CD8-positive, alpha-beta memory T cell (primary cell): ENCODE measurements at places on chromosomes 16 and 17. TPM values are rescaled to one million over a fixed set of nuclear protein-coding genes. Genes with fewer than 3 reads are reported as not detected.

The TBC1D28 gene
- total RNA-seq: not detected

- no peak for DNase-seq
Observed at GRCh38 chr17:74543891-74544760, 1.8 kb downstream of the CD300C start.

The TEX19 gene
- total RNA-seq: not detected

- no peak for DNase-seq
Observed at GRCh38 chr17:61478790-61479492, 26.7 kb downstream of the TBX4 start.

- no peak for DNase-seq
Observed at GRCh38 chr16:27528294-27528693, 21.4 kb downstream of the GTF3C1 start.

DNA sequence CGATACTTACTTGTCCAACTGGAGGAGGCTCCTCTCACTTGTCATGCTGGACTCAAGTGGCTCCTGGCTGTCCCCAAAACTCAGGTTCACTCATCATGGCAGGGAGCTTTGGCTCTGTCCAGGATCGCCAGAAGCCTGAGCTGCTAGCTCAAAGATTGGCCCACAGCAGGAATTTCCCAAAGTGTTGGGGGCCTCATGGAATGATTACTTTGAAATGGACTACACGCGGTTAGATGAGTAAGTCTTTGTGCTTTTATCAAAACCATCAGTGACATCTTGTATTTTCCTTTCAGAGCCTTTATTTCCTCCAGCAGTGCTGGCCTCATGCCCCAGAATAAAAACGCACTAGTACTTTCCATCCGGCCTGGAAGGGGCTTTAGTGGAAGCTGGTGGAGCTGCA is 29.2 kb upstream of the PHB1 start:
- DNase-seq: no peak

DNA sequence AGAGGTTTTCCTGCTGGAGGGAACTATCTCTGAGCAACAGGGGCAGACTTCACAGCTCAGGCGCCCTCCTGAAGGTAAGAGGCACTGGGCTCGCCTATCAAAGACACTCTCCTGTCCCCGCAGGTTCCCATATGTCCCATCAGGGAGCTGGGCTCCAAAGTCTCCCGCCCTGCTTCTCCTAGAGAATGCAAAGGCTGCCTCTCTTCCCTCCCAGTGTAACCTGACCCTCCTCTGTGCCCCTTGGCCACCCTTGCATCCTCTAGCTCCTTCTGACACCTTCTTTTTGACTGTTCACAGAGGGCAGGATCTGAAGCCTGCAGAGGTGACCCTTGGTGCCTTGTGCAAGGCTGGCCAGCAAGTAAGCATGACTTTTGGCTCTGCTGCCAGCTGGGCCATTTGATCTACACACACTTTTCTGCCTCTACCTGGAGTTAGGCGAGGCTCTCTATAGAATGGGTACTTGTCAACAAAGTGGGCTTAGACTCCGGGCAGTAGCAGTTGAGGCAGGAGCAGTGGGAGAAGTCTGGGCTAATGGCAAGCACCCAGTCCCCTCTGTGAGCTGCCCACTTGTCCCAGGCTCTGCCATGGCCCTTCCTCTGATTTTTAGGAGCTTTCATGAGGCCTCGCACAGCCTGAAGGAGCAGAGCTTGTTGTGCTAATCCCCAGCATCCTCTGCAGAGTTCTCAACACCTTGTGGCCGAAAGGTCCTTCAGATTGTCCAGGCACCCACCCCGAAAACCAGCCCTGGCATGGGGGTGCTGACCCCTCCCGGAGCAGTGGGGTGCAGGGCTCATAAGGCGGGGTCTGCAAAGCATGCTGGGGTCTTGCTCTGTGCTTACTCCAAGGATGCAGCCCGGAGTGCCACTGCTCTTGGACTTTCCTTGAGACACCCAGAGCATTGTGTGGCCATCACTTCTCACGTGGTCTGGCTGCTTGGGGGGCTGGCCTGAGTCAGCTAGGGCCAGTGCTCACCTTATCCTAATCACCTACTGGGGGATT is 122.9 kb downstream of the METRNL start:
- peak; percentile 37 for DNase-seq

- no peak for DNase-seq
Observed at GRCh38 chr16:89565256-89565505, 4.7 kb downstream of the RPL13 start.

The ABCC11 gene
- 0.22 TPM for total RNA-seq

GRCh38 chr16:11309895-11310633 is 28.9 kb upstream of the PRM1 start:
- no peak for DNase-seq

DNA sequence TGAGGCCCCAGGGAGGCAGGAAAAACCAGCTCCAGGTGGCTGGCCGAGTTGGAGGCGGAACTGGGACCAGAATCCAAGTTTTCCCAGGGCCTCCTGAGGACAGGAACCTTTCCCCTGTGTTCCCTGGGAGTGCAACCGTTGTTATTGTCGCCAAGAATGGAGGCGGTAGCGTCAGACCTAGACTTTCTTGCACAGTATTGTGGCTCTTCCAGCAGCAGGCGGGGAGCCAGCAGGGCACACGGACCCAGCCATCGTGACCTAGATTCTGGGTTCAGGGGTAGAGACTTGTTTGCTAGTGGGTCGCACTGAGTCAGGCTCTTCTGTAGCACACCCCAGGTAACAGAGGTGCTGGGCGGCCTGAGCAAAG is 667 bp upstream of the KIF19 start:
- DNase-seq: no peak

- no peak for DNase-seq
Observed at GRCh38 chr17:74558882-74559519, 8.3 kb downstream of the CD300H start.

DNA sequence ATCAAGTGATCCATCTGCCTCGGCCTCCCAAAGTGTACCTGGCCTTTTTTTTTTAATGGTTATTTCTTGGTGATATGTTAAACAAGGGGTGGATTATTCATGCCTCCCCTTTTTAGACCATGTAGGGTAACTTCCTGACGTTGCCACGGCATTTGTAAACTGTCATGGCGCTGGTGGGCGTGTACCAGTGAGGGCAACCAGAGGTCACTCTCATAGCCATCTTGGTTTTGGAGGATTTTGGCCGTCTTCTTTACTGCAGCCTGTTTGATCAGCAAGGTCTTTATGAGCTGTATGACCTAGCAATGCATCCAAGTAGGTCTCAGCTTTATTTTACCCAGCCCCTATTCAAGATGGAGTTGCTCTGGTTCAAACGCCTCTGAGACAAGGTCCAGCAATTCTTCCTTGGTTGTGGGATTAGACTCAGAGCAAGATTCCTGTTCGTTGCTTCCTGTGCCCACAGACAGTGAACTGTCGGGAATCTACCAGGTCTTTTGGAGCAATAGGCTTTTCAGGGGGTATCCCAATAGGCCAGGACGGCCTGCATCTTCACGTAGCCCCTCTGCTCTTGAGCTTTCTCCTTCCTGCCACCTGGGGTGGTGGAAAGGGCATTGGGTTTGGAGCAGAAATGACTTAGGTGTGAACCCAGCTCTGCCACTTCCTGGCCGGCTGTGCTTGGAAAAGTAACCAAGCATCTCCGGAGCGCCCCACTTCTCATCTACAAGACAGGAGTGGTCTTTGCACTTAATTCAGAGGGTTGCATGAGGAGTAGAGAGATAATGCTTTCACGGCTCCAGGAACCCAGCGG is 52.9 kb upstream of the SEC14L1 start:
- no peak for DNase-seq

- no peak for DNase-seq
Observed at GRCh38 chr17:4972752-4973151, 5.1 kb upstream of the SPAG7 start.

The TEKT1 gene
- not detected for total RNA-seq

- no peak for DNase-seq
Observed at GRCh38 chr17:49045376-49045775, 48.2 kb downstream of the IGF2BP1 start.

The DPEP3 gene
- total RNA-seq: 0.18 TPM

GRCh38 chr17:54967621-54968261 is 713 bp downstream of the COX11 start:
- DNase-seq: peak; percentile 0

- no peak for DNase-seq
Observed at GRCh38 chr17:10836966-10837590, 809 bp downstream of the PIRT start.

- DNase-seq: no peak
Observed at GRCh38 chr16:72841506-72841905, 206.4 kb downstream of the ZFHX3 start.

GRCh38 chr17:80712606-80713005 is 168.0 kb downstream of the RPTOR start:
- no peak for DNase-seq

DNA sequence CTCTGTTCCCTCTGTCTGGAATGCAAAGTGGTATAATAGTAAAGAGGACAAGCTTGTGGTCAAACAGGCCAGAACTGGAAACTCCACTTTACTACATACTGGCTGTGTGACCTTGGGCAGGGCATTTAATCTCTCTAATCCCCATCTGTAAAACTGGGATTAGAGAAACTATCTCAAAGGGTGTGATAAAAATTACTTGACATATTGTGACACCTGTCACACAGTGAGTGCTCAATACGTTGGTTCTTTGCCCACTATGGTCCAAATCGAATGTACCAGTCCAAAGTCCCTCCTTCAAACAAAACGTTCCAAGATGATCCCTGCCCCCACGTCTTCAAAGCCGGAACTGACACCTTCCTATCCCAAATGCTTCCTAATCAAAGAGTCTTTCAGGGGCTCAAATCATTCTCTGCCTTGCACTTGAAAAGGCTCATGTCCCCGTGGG is 734 bp downstream of the PGAP3 start:
- DNase-seq: no peak

DNA sequence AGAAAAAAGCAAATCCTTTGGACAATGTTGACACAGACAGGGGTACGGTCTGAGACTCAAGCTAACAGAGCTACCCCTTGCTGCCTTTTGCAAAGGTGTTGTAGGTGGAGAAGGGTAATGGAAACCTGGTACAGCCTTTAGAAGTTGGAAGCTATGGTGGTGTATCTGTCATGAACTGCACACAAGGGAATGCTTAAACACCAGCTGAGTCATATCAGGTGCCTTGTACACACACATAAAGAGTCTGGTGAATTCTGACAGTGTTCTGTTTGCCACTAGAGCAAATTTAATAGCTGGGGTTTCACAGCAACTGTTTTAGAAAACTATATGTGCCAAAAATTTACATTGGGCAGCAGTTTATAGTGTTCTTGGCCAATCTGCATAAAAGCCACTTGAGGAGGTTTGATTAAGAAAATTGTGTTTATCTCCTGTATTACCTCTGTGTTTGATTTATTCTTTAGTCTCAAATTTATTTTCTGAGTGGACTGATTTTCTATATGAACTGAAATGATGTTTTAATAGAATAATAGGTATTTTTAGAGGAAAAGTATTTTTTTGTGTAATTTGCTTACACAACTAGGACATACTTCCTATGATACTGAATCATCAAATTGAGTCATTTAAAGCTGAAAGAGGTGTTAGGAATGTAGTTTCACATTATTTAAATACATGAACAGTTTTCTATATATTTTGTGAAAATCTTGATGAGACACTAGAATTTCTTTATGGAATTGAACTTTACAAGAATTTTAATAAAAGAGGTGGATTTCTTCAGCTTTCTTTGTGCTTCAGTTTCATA is 136.9 kb downstream of the MAP2K6 start:
- DNase-seq: no peak

DNA sequence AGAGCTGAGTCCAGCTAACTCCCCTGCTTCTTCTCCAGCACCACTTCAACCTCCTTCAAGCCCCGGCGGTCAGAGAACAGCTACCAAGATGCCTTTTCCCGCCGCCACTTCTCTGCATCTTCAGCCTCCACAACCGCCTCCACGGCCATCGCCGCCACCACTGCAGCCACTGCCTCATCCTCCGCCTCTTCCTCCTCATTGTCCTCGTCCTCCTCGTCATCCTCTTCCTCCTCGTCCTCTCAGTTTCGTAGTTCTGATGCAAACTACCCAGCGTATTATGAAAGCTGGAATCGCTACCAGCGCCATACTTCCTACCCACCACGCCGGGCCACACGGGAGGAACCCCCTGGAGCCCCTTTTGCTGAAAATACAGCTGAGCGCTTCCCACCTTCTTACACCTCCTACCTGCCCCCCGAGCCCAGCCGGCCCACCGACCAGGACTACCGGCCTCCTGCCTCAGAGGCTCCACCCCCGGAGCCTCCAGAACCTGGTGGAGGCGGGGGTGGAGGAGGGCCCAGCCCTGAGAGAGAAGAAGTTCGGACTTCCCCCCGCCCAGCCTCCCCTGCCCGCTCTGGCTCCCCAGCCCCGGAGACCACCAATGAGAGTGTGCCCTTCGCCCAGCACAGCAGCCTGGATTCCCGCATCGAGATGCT is 7.1 kb downstream of the SETD1A start:
- DNase-seq: no peak

GRCh38 chr17:48148029-48148770 is 40.6 kb downstream of the SNX11 start:
- no peak for DNase-seq

DNA sequence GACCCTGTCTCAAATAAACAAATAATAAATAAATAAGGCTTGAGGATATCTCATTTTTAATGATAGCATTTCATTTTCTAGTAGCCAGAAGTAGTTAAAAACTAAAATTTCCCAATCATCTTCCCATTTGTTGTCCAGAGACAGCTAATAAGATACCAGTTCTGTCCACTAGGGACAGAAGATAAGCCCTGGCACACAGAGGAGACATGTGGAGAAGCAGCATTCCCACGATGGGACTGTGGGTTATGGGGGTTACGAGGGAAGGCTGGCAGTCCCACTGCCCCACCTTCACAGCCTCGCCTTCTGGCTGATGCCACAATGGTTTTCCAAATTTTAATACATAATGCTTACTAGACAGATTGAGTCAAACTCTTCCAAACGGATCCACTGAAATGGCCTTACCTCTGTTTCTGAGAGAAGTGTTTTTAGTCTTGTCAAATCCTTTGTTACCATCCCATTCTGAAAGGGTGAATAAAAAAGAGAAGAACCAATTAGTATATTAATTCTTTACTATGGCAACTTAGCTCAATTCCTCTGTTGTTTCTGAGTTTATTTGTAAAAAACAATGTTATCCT is 44.2 kb downstream of the HELZ start:
- DNase-seq: no peak

DNA sequence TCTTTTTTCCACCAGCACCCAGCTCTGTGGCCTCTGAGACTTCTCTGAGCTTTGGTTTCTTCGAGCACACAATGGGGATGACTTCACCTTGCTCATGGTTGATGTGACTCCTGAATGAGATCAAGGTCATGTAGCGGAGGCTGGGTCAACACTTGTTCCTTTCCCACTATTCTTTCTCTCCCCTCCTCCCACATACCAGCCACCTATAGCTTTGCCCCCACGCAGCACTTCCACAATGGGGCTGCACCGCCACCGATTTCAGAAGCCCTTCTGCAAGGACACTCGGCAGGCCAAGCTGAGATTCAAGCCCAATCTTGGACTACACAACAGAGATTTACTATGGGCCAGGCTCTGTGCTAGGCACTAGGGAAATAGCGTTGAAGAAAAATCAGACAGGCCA is 14.4 kb downstream of the TRIM25 start:
- DNase-seq: no peak
